ENCODE measurements at places on chromosomes 11 and 22. TPM values are rescaled to one million over a fixed set of nuclear protein-coding genes. Genes with fewer than 3 reads are reported as not detected.

The OOSP1 gene
- not detected for total RNA-seq

The FGF4 gene
- not detected for total RNA-seq

The PANX3 gene
- total RNA-seq, result not detected

The VPREB1 gene
- not detected for total RNA-seq

GRCh38 chr11:13109616-13110015, 100.5 kb downstream of the RASSF10 start:
- no peak overlapping the region for H3K27ac ChIP-seq
- no peak overlapping the region for H3K4me3 ChIP-seq
- H3K27me3 ChIP-seq, result no peaks in the 10 kb centered on the region
- DNase-seq, result no peak
- peaks cover 46% of the 10 kb centered on the region for H3K4me1 ChIP-seq
- peaks cover 4% of the 10 kb centered on the region for H3K36me3 ChIP-seq

DNA sequence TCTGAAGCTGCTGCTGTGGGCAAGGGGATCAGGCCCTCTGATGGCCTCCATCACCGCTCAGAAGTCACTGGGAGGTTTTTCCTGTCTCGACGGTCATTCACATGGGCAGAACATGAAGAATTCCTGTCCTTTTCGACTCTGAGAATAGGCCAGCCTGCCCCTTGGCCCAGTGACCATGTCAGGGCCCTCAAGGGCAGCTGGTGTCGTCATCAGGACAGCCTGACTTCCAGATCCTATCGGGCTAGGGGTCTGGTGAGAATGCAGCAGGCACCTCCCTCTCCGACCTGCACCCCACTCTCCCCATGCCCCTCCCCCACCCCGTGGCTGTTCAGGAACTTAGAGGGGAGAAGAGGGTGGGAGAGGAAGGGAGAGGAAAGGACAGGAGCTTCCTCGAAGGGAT, 3.6 kb downstream of the TP53I11 start:
- H3K4me3 ChIP-seq, result peak overlapping the region; percentile 95
- peak overlapping the region; percentile 71 for H3K27ac ChIP-seq
- peaks cover 2% of the 10 kb centered on the region for H3K27me3 ChIP-seq
- no peak for DNase-seq
- peaks cover 4% of the 10 kb centered on the region for H3K36me3 ChIP-seq

GRCh38 chr11:208917-209260, 1.4 kb downstream of the RIC8A start:
- DNase-seq, result no peak
- H3K4me1 ChIP-seq, result peaks cover 32% of the 10 kb centered on the region
- peak overlapping the region; percentile 86 for H3K27ac ChIP-seq

GRCh38 chr11:120134106-120134930, 3.6 kb downstream of the TRIM29 start:
- no peak overlapping the region for H3K4me3 ChIP-seq
- no peak overlapping the region for H3K27ac ChIP-seq
- no peaks in the 10 kb centered on the region for H3K36me3 ChIP-seq
- H3K4me1 ChIP-seq, result no peaks in the 10 kb centered on the region
- H3K27me3 ChIP-seq, result no peaks in the 10 kb centered on the region

GRCh38 chr22:46947516-46948257, 185.2 kb downstream of the TBC1D22A start:
- H3K4me3 ChIP-seq, result peak overlapping the region; percentile 15
- H3K4me1 ChIP-seq, result peaks cover 25% of the 10 kb centered on the region

- no peaks in the 10 kb centered on the region for H3K4me1 ChIP-seq
- H3K36me3 ChIP-seq, result peaks cover 5% of the 10 kb centered on the region
- DNase-seq, result no peak
- H3K4me3 ChIP-seq, result no peak overlapping the region
- peak overlapping the region; percentile 36 for H3K27ac ChIP-seq
- no peaks in the 10 kb centered on the region for H3K27me3 ChIP-seq
Measured at GRCh38 chr11:127521413-127521812, 520.8 kb upstream of the KIRREL3 start.

DNA sequence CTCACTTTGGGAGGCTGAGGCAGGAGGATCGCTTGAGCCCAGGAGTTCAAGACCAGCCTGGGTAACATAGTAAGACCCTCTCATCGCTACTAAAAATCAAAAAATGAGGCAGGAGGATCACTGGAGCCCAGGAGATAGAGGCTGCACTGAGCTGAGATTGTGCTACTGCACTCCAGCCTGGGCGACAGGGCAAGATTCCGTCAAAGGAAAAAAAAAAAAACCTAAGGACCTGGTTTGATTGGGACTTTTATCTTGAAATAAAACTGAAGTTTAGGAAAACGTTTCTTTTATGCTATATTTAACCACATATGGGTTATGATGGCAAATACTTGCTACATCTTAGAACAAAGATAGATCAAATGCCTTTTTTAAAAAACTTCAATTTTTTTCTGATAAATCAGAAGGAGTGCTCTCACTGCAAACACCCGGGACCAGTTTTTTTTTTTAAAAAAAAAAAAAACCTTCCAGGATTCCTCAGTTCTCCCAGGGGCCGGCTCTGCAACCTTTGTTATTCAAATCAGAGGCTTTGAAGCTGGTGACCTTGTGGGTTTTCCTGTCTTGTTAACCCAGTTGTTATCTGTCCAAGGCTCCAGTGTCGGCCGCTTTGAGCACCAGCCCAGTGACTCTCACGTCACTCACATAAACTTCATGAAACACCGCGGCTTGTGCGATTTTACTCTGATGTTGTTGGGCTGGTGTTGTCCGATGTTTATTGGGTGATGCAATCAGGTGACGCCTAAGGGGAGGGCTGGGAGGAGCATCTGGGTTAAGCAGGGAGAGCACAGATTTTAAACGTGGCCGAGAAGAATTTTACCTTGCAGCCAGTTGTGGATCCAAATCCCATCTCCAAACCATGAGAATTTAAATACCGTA, 24.7 kb upstream of the SLC22A12 start:
- peak; percentile 58 for DNase-seq
- peaks cover 23% of the 10 kb centered on the region for H3K4me1 ChIP-seq
- H3K27ac ChIP-seq, result peak overlapping the region; percentile 97
- peak overlapping the region; percentile 69 for H3K4me3 ChIP-seq

DNA sequence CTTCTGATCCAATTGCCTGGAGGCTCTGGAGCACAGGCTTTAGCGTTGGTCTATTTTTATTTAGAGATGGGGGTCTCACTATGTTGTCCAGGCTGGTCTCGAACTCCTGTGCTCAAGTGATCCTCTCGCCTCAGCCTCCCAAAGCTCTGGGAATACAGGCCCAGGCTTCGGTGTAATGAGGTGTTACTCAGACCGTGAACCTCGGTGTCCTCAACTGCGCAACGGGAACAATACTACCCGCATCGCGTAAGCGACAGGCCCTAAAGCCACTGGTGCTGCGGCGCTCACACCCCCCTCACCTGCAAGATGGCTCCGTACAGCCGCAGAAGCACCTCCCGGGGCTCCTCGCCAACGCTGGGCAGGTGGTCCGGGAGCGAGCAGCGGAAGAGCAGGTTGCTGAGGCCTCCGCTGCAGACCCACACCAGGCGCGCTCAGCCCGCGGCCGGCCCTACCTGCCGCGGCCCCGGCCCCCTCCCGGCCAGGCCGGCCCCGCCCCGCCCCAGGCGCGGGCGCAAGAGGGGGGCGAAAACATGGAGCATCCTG, 628 bp downstream of the CHKB start:
- H3K4me3 ChIP-seq, result peak overlapping the region; percentile 94
- DNase-seq, result no peak
- H3K27me3 ChIP-seq, result no peaks in the 10 kb centered on the region
- H3K27ac ChIP-seq, result peak overlapping the region; percentile 62

GRCh38 chr11:34823197-34823596, 93.0 kb downstream of the APIP start:
- H3K27ac ChIP-seq, result peak overlapping the region; percentile 16
- DNase-seq, result no peak
- H3K27me3 ChIP-seq, result no peaks in the 10 kb centered on the region
- peaks cover 14% of the 10 kb centered on the region for H3K36me3 ChIP-seq

DNA sequence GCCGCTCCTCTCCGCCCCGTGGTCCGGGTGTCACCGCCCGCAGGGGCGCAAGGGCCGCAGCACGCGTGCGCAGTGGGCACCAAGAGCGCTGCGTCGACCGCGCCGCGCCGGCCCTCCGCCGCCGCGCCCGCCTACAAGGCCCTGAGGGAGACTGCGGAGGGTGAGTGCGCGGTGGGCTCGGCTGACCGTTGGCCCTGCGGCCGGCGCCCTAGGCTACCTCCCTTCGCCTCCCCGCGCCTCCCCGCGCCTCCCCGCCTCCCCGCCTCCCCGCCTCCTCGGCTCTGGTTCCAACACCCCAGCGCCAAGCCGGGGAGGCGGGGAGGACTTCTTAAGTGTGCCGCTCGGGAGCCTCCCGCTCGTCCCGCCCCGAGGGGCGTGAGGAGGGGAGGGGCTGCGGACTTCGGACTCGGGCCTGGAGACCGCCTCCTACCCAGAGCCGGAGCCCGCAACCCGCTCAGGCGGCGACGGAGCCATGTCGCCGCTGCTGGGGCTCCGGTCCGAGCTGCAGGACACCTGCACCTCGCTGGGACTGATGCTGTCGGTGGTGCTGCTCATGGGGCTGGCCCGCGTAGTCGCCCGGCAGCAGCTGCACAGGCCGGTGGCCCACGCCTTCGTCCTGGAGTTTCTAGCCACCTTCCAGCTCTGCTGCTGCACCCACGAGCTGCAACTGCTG, at the start of gene AQP11:
AQP11 (plus strand) TSS at position 433 of the 673 bp plus-strand sequence; CDS start at position 473, 40 bp downstream.
- H3K36me3 ChIP-seq, result peaks cover 16% of the 10 kb centered on the region
- peak within 1 kb of the TSS; percentile 90 for H3K4me3 ChIP-seq
